GM12878 (cell line): ENCODE measurements at places on chromosomes 2 and 18. TPM values are rescaled to one million over a fixed set of nuclear protein-coding genes. Genes with fewer than 3 reads are reported as not detected.

Gene FBXO48
- total RNA-seq, result 0.85 and 1.1 TPM in 2 replicates

Gene C2orf42
- 13.0 and 16.6 TPM in 2 replicates for total RNA-seq

GRCh38 chr18:51399491-51400122 lies 202.1 kb upstream of the MEX3C start:
- no peak for DNase-seq
- H3K4me1 ChIP-seq, result no peaks in the 10 kb centered on the region
- H3K36me3 ChIP-seq, result no peaks in the 10 kb centered on the region
- H3K27ac ChIP-seq, result no peak overlapping the region
- H3K4me3 ChIP-seq, result no peak overlapping the region

DNA sequence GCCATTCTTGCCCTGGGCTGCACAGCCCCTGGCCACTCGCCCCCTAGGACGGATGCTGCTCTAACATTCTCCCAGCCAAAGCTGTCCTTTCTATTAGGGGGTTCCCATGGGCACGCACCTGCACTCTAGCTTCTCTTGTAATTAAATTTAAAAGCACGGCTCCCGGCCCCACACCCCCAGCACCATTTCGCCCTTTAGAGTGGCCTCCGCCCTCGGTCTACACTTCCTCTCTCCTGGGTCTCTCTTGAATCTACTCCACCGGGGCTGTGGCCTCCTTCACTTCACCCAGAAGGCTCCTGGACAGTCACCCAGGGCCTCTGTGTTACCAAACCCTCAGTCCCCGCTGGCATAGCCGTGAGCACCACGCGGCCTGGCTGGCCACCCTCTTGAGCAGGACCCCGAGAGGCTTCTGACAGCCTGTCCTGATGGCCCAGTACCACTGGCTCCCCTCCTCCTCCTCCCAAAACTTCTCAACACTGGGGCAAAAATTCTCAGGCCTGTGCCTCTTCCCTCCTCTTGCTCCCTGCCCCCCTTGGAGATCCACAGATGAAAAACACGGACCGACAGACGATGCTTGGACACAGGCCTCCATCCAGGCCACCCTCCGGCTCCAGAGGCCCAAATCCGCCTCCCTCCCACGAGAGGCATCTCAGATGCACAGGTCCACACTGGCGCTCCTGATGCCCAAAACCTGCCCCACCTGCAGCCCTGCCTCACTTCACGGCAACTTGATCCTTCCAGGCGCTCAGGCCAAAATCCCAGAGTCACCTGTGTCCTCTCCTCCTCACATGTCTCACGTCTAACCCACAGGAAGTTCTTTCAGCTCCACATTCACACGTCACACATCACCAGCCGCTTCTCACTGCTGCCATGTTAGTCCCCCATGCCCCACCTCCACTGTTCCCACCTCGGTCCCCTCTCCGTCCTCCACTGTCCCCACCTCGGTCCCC lies 6.9 kb upstream of the RAB17 start:
- no peak overlapping the region for H3K4me3 ChIP-seq
- no peak overlapping the region for H3K27ac ChIP-seq
- no peak for DNase-seq
- no peaks in the 10 kb centered on the region for H3K36me3 ChIP-seq
- H3K4me1 ChIP-seq, result no peaks in the 10 kb centered on the region
- H3K27me3 ChIP-seq, result no peaks in the 10 kb centered on the region

DNA sequence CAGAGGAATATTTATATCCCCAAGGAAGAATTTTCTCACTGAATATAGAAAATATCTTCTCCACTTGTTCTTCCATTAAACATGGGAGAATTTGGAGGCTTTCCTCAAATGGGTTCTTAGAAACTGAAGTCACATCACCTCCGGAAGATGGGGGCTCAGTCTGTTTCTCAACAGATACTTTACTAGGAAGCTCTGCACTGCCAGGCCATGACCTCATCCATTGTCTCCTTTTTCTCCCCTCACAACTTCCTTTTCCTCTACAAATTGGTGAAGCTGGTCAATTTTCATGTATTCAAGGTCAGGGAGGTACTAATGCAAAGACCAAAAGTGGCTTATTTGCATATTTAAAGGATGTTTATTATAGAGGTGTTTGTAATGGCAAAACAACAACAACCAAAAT lies 173.1 kb downstream of the RNF152 start:
- H3K4me3 ChIP-seq, result no peak overlapping the region
- H3K36me3 ChIP-seq, result no peaks in the 10 kb centered on the region
- no peaks in the 10 kb centered on the region for H3K27me3 ChIP-seq
- no peak for DNase-seq
- no peaks in the 10 kb centered on the region for H3K4me1 ChIP-seq

GRCh38 chr18:79422022-79422782 lies 26.5 kb downstream of the NFATC1 start:
- H3K4me3 ChIP-seq, result no peak overlapping the region; the same call in 1 of the 2 replicates
- no peaks in the 10 kb centered on the region for H3K4me1 ChIP-seq
- H3K36me3 ChIP-seq, result no peaks in the 10 kb centered on the region
- no peak overlapping the region for H3K27ac ChIP-seq

DNA sequence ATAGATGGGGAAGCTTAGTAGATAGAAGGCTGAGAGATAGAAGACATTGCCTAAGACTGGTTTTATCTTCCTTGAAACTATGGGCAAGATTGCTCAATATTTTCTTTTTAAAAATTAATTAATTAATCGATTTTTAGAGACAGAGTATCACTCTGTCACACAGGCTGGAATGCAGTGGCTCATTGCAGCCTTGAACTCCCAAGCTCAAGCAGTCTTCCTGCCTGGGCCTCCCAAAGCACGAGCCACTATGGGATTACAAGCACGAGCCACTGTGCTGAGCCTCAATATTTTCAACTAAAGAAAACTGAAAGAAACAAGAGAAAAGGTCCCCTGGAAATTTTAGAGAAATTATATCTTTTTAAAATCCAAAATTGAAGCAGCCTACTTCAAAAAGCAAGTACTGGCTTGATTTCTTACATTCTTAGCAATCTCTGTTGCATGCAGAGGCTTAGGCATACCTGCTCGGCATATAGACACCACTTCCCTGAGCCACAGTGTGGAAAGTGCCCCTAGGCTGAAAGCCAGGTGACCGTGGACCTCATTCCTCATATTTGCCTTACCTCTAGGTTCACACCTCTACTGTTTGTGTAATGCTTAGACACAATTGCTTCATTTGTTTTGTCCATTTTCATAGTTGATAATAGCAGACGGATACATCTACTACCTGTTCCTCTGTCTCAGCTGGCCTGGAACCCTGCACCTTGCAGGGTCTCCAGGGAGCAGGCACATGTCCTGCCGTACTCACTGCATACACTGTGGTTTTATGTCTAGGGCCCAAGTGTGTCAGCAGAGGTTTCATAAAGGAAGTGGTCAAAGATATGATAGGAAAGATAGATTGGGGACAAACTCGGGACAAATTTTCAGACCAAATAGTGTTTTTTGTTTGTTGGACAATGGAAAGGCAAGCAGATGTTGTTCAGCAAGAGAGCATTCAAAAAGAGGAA lies 166.5 kb upstream of the ALPP start:
- no peak overlapping the region for H3K4me3 ChIP-seq
- no peaks in the 10 kb centered on the region for H3K27me3 ChIP-seq
- H3K27ac ChIP-seq, result no peak overlapping the region
- H3K36me3 ChIP-seq, result peaks cover 2% of the 10 kb centered on the region
